Esophagus muscularis mucosa (tissue), 4 donors: ENCODE measurements at places on chromosomes 6 and 20. TPM values are rescaled to one million over a fixed set of nuclear protein-coding genes. Genes with fewer than 3 reads are reported as not detected.

RAB44 gene
- 1.2 TPM for total RNA-seq

DNA sequence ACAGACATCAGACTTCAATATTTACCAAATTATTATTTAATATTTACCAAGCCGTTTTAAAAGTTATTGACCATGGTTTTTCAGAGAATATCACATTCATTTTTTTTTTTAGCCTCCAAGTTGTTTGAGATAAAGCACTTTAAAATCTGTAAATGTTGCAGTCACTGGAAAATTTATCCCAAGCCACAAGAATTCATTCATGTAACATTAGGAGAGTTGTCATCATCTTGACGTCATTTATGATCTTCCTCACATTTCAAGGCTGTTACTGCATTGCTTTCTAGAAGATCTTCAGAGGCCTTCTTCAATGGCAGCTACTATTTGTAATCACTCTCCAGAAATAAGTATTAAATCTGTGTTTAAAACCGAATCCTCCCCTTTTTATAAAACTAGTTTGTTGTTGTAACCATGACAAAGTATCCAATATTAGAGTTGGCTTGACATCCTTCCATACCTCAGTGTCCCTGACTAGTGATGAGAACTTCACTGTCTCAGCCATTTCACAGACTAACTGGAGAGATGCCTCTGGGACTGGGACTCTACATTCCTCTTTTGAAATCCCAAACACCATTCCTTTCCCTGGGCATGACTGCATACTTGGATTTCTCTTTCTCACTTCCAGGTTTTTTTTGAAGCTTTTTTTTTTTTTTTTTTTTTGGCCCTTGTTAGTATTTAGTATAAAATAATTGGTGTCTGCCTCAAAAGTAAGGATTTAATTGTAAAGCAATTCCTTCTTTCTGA is 100.1 kb downstream of the ZFAND3 start:
- no peaks in the 10 kb centered on the region for H3K36me3 ChIP-seq
- DNase-seq: no peak
- peaks cover 17% of the 10 kb centered on the region for H3K4me1 ChIP-seq
- no peaks in the 10 kb centered on the region for H3K27me3 ChIP-seq

DNA sequence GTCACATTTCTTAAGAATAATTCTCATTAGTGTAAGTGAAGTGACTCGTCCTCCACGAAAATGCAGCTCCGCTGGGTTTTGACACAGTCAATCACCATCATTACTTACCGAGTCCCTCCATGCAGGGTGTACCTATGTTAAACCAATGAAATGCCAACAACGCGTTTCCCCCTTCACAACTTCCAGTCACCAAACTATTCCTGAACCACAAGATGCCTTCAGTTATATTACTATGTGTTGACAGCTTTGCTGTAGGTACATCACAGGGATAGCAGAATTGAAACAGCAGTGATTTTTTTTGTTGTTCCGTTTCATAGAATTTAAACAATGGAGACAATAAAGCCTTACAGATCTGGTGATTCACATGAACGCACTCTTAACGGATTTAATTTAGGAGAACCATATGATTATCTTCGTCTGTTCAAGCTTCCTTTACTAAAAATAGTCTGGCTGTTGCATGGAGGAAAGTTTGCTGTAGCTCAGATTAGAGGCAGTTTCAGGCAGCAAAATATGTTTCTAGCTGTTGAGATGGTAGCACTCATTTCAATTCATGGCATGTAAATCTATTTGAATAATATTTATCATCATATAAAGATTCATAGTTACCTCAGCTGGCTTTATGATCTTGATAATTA is 652.8 kb downstream of the PRKN start:
- no peaks in the 10 kb centered on the region for H3K4me1 ChIP-seq
- H3K27me3 ChIP-seq: no peaks in the 10 kb centered on the region
- no peak for DNase-seq
- no peak overlapping the region for H3K27ac ChIP-seq
- no peaks in the 10 kb centered on the region for H3K36me3 ChIP-seq
- no peak overlapping the region for H3K4me3 ChIP-seq

- H3K27me3 ChIP-seq: no peaks in the 10 kb centered on the region
- H3K27ac ChIP-seq: no peak overlapping the region
- no peak overlapping the region for H3K4me3 ChIP-seq
- no peaks in the 10 kb centered on the region for H3K36me3 ChIP-seq
- H3K4me1 ChIP-seq: no peaks in the 10 kb centered on the region
Observed at GRCh38 chr20:5510446-5510845, 193.7 kb upstream of the PROKR2 start.
